ENCODE measurements at places on chromosomes 6 and 20. TPM values are rescaled to one million over a fixed set of nuclear protein-coding genes. Genes with fewer than 3 reads are reported as not detected.

Gene CDSN
- total RNA-seq, result 0.13 TPM

GRCh38 chr20:40262219-40262618 is 426.8 kb downstream of the MAFB start:
- no peak for DNase-seq

- no peak for DNase-seq
Observed at GRCh38 chr20:48098866-48099265, 313.6 kb upstream of the SULF2 start.

- no peak for DNase-seq
Observed at GRCh38 chr6:3409699-3410384, 47.0 kb downstream of the SLC22A23 start.

All from kidney (tissue), 22 donors.